ENCODE measurements at places on chromosomes 12 and 14.

DNA sequence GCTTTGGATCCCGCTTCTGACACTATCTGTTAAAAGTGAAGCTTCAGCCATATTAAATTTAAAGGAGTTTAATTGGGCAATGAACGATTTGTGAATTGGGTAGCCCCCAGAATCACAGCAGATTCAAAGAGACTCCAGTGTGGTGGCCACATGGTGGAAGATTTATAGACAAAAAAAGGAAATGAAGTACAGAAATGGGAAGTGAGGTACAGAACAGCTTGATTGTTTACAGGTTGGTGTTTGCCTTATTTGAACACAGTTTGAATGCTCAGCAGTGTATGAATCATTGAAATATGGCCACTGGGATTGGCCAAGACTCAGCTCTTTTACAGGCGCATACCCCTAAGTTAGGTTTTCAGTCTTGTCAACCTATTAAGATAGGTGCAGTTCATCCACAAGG is 21.9 kb downstream of the CCDC91 start:
- DNase-seq = no peak
- H3K27ac ChIP-seq = no peak overlapping the region
- H3K4me1 ChIP-seq = peaks cover 29% of the 10 kb centered on the region
- no peak overlapping the region for H3K4me3 ChIP-seq

GRCh38 chr12:102811110-102811737 is 105.8 kb downstream of the PAH start:
- no peak overlapping the region for H3K27ac ChIP-seq
- no peak for DNase-seq
- H3K4me1 ChIP-seq = peaks cover 7% of the 10 kb centered on the region
- no peak overlapping the region for H3K4me3 ChIP-seq
- H3K27me3 ChIP-seq = peaks cover 3% of the 10 kb centered on the region
- H3K36me3 ChIP-seq = no peaks in the 10 kb centered on the region

DNA sequence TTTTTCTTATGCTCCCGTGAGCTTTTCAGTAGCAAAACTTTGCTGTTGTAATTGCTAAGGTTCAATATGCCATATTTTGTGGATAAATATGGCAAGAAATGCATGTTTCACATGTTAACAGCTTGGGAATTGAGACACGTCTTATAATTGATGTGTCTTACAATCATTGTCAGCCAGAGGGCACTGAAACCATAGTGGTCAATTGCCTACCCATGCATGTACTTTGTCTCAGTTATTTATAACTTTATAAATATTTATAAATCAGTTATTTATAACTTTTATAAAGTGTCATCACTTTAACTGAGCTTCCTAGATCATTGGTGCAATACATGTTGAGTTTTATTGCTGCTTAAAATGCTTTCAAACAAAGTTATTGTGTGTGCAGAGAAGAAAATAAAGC is 82.0 kb downstream of the CATSPERB start:
- H3K4me1 ChIP-seq = peaks cover 27% of the 10 kb centered on the region
- H3K27ac ChIP-seq = no peak overlapping the region

- H3K4me1 ChIP-seq = no peaks in the 10 kb centered on the region
- no peak overlapping the region for H3K4me3 ChIP-seq
- no peaks in the 10 kb centered on the region for H3K27me3 ChIP-seq
- no peak for DNase-seq
- H3K27ac ChIP-seq = no peak overlapping the region
These were observed 187.4 kb upstream of the NTF3 start for GRCh38 chr12:5244513-5244972.

- H3K4me3 ChIP-seq = no peak overlapping the region
- peaks cover 7% of the 10 kb centered on the region for H3K4me1 ChIP-seq
- no peak overlapping the region for H3K27ac ChIP-seq
- no peak for DNase-seq
These were observed 135.6 kb downstream of the ESR2 start for GRCh38 chr14:64158608-64159007.

GRCh38 chr12:53048780-53049401 is 974 bp upstream of the TNS2 start:
- H3K4me3 ChIP-seq = no peak overlapping the region
- peak; percentile 70 for DNase-seq
- peak overlapping the region; percentile 98 for H3K27ac ChIP-seq
- H3K27me3 ChIP-seq = no peaks in the 10 kb centered on the region
- no peaks in the 10 kb centered on the region for H3K36me3 ChIP-seq

GRCh38 chr14:93155667-93156066 is 29.0 kb downstream of the MOAP1 start:
- H3K27me3 ChIP-seq = no peaks in the 10 kb centered on the region
- H3K36me3 ChIP-seq = no peaks in the 10 kb centered on the region
- no peak overlapping the region for H3K4me3 ChIP-seq
- H3K27ac ChIP-seq = no peak overlapping the region
- no peak for DNase-seq
- peaks cover 17% of the 10 kb centered on the region for H3K4me1 ChIP-seq

DNA sequence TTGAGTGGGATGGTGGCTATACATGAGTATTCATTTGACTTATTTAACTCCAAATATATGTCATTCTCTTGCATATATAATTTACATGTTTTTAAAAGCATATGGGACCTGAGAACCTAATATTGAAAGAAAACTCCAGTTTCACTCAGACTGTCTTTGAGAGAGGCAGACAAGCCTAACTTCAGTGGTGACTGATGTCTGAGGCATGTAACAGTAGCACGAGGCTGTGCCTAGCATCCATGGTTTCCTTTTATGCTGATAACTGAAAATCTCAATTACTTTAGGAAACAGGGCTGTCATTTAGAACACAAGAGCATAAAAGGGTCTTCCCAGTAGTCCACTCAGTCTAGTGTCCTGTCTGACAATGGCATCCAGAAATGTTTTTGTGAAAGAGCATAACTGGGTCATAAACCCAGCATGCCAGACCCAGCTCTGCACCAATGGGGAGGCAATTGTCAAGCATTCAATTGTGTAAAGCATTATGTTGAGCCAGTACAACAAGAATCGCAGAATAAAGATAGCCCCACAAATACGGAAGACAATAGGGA is 24.3 kb downstream of the MAPK1IP1L start:
- H3K4me1 ChIP-seq = no peaks in the 10 kb centered on the region
- DNase-seq = no peak
- H3K36me3 ChIP-seq = no peaks in the 10 kb centered on the region
- no peak overlapping the region for H3K4me3 ChIP-seq

All from body of pancreas (tissue), 4 donors.